ENCODE measurements at places on chromosomes 2 and 18.

- no peak overlapping the region for H3K27ac ChIP-seq
- no peaks in the 10 kb centered on the region for H3K36me3 ChIP-seq
- H3K4me1 ChIP-seq, result peaks cover 17% of the 10 kb centered on the region
- H3K4me3 ChIP-seq, result no peak overlapping the region
Measured at GRCh38 chr18:79548986-79549637, 130.5 kb upstream of the CTDP1 start.

DNA sequence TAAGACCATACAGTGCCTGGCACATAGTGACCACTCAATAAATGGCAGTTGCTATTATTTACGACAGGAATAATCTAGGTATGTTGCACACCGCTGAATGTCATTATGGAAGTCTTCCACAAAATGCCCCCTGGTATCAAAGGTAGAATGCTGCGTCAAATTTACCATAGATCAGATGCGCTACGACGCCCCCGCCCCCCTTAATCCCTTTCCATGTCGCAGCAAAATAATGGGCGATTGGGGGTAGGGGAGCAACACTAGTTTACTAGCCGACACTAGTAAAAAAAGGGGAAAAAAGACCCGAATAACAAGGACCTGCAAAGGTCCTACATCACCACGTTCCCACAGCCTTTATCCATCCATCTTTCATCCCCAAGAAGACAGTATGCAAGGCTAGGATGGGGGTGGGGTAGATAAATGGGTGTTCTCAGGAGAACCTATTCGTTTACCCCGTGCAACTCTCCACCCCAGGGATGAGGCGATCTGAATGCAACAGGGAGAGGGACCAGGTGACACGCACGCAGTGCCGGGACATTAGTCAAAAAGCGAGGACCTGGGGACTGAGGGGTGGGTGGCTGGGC lies 455 bp downstream of the PREPL start:
- peak overlapping the region; percentile 83 for H3K4me3 ChIP-seq
- peaks cover 8% of the 10 kb centered on the region for H3K4me1 ChIP-seq
- no peaks in the 10 kb centered on the region for H3K36me3 ChIP-seq
- DNase-seq, result no peak
- no peaks in the 10 kb centered on the region for H3K27me3 ChIP-seq

DNA sequence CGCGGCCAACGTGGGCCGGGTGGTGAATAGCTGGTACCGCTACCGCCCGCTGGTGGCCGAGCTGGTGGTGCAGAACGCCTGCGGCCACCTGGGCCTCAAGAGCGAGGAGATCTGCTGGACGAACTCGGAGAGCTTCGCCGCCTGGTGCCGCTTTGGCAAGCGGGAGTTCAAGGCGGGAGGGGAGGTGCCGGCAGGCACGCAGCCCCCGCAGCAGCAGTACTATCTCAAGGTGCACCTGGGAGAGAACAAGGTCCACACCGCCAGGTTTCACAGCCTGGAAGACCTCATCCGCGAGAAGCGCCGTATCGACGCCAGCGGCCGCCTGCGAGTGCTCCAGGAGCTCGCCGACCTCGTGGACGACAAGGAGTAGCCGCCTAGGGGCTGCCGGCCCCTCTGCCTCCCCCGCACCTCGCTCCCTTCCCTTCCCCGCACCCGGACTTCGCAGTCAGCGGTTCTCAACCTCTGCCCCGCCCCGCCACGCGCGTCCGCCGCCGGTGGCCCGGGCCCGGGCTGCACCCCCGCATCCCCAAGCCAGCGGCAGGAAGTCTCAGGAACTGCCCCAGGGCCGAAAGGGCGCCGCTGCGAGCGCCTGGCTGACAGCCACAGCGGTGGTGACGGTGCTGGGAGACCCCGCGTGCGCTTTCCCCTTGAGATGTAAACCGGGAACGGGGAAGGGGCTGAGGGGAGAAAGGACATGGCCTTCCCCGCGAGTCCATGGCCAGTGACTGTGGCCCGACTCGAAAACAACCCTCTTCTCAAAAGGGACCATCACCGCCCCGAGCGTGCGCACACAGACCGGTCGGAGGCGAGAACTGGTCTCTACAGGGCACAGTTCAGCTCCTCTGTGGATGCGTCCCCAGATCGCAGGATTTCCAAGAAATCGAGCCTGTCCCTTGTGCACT lies 2.2 kb downstream of the LRATD1 start:
- DNase-seq, result no peak
- H3K27ac ChIP-seq, result peak overlapping the region; percentile 89
- H3K36me3 ChIP-seq, result no peaks in the 10 kb centered on the region
- H3K27me3 ChIP-seq, result no peaks in the 10 kb centered on the region
- H3K4me1 ChIP-seq, result peaks cover 6% of the 10 kb centered on the region

GRCh38 chr18:34863702-34864101 lies 153.6 kb downstream of the DTNA start:
- H3K36me3 ChIP-seq, result no peaks in the 10 kb centered on the region
- H3K27ac ChIP-seq, result no peak overlapping the region
- H3K27me3 ChIP-seq, result no peaks in the 10 kb centered on the region
- no peak for DNase-seq
- H3K4me1 ChIP-seq, result no peaks in the 10 kb centered on the region

DNA sequence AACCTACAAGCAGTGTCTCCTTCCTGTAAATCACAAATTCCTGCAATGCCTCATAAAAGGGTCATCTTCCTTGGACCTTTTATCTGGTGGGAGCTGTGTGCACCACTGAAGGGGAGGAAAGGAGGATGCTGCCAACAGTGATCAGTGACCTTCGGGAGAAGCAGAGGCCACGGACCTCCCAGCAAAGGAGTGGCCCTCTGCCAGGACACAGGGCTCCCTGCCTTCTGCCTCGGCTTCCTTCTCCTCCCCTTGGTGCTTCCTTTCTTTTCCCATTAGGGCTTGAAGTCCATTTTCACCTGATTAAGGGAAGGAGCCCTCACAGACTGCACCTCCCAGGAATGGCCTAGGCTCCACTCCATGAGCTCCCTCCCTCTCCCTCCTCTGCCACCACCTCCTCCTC lies 85.3 kb upstream of the ITGA6 start:
- no peaks in the 10 kb centered on the region for H3K36me3 ChIP-seq
- DNase-seq, result no peak
- no peaks in the 10 kb centered on the region for H3K27me3 ChIP-seq
- no peak overlapping the region for H3K27ac ChIP-seq
- H3K4me3 ChIP-seq, result no peak overlapping the region
- H3K4me1 ChIP-seq, result peaks cover 3% of the 10 kb centered on the region

DNA sequence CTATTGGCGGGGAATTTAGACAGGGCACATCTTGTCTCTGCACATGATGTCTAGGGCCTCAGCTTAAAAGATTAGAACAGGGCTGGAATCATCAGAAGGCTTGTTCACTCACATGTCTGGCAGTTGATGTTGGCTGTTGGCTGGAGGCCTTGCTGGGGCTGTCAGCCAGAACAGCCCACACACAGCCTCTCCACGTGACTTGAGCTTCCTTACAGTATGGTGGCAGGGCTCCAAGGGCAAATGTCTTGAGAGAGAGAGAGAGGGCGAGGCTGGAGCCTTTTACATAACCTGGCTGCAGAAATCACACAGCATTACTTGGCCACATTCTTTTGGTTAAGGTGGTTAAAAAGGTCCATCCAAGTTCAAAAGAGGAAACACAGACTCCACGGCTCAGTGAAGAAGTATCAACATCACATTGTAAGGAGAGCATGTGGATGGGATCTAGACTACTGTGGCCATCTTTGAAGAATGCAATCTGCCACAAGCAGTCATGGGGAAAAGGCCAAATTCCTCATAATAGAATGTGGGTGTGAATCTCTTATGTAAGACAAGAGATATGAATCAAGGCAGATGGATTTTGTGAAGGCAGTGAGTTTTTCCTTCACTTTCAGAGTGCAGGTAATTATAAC lies 30.4 kb downstream of the SRSF7 start:
- no peaks in the 10 kb centered on the region for H3K27me3 ChIP-seq
- H3K27ac ChIP-seq, result peak overlapping the region; percentile 2
- H3K36me3 ChIP-seq, result no peaks in the 10 kb centered on the region
- no peak overlapping the region for H3K4me3 ChIP-seq

- H3K4me1 ChIP-seq, result peaks cover 7% of the 10 kb centered on the region
- DNase-seq, result no peak
- H3K27ac ChIP-seq, result peak overlapping the region; percentile 89
- no peak overlapping the region for H3K4me3 ChIP-seq
- H3K36me3 ChIP-seq, result peaks cover 16% of the 10 kb centered on the region
Measured at GRCh38 chr2:233387667-233388528, 33.6 kb downstream of the DGKD start.

Measured in esophagus squamous epithelium (tissue), 5 donors.